Activated CD8-positive, alpha-beta memory T cell treated with anti-CD3 and anti-CD28 coated beads for 1 hour (primary cell): ENCODE measurements at places on chromosomes 13 and 19.

- no peak for DNase-seq
These were observed 242.8 kb downstream of the ENOX1 start for GRCh38 chr13:43544011-43544410.

- no peak for DNase-seq
These were observed 58.9 kb upstream of the C1QTNF9 start for GRCh38 chr13:24250376-24251057.

GRCh38 chr13:113976711-113977684, 3.1 kb upstream of the C13orf46 start:
- no peak for DNase-seq

DNA sequence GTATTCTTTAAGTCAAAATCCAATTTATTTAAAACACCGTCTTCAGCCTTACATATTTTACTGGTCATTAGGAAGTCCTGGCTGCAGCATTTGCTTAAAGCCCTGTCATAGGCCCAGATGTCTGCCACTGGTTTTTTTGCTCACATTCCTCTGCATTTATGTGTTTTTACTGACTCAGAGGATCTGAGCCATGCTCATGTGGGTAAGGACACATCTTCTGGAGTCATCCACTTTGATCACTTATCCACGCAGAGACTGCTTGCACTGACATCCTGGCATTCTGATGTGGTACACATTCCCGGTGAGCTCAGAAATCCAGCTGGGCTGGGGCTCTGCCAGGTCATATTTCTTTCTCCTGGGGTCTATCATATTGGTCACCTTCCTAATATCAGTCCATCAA, 531.7 kb upstream of the ARGLU1 start:
- DNase-seq = no peak

DNA sequence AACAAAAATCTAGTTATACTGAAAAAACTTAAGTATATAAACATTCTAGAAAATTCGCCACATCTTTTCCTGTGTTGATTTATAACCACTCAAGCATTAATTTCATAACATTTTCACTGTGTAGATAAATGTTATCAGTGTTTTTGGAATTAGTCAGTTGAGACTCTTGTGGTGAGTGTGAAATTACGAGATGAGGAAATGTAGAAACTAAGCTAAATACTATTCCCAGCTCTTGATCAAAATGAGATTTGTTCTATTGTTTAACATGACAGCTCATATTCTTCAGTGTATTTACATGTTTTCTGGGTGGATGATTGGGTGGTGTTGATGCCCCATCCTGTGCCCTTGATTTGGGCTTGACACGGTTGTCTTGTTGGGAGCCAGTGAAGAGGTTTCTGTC, 406.8 kb downstream of the DACH1 start:
- DNase-seq = no peak

DNA sequence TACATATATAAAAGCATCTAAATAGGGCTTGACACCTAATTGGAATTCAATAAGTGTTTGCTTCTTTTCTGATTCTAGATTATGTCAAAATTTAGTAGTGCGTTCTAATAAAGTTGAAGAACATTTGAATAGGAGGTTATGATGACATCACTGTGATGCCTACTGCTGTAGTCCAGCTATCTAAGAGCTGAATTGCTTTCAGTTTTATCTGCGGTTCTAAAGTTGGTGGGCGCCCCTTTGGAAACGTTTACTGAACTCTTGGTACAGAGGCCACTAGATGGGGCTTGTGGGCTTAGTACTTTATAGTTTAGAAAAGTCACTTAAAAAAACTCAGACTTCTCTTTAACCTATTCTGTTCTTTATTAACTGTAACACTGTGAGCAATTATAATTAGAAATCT, 776.9 kb downstream of the GPC5 start:
- no peak for DNase-seq

DNA sequence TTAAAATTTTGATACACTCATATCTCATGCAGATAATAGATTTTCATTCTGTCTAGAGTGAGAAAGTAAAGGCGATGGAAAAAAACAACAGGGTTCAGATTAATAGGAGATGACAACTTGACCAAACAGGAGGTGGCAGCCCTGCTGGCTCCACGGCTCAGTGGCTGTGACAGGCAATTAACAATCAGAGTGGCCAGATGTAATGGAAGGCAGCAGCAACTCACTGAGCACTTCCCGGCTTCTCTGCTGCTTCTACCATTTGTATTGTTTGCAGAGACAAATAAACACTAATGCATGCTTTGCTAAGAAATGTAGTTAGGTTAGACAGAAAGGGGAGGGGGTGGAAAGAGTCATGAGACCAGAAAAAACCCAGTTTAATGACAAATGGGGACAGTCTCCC, 473.0 kb upstream of the SLC10A2 start:
- no peak for DNase-seq

- DNase-seq = no peak
These were observed 21.7 kb upstream of the FBXL3 start for GRCh38 chr13:77048681-77049080.

- DNase-seq = no peak
These were observed 1.3 kb upstream of the CEACAM3 start for GRCh38 chr19:41795031-41795461.

- no peak for DNase-seq
These were observed 36.4 kb downstream of the STK24 start for GRCh38 chr13:98540476-98540875.

DNA sequence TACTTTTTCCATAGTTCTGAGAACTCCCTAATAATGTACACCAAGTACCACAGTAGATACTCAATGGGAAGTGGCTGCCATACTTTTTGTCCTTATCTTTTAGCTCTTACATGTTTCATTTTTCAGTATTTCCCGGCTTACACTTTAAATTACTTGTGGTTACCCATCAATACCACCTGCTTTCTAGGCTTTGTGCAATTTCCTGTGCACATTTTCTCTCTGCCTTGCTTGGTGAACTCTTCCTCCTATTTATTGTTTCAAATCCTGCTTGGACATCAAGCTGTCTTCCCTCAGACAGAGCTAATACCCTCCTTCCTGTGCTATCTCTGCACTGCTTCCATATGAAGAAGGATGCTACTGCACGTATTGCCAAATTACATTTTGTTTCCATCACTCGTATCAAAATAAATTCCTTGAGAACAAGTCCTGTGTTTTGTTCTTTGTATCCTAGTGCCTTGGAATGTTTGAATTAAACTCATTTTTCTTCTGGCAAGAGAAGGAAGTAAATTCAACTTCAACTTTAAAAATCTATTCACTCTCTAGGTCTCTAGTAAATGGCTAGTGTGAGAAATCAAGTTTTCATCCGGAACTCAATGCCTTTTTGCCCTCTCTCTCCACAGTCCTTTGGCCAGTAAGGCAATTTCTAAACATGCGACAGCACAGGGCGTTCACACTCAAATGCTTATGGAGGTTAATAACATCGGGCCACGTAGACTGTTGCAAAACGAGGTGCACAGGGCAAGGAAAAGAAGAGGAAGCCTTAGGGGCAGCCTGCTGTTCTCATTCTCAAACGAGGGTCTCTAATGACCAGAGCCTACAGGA, 5.6 kb downstream of the ZAR1L start:
- DNase-seq = no peak

GRCh38 chr13:103395139-103395538, 328.9 kb upstream of the SLC10A2 start:
- no peak for DNase-seq

GRCh38 chr19:28076628-28077027, 1136.3 kb downstream of the UQCRFS1 start:
- no peak for DNase-seq

DNA sequence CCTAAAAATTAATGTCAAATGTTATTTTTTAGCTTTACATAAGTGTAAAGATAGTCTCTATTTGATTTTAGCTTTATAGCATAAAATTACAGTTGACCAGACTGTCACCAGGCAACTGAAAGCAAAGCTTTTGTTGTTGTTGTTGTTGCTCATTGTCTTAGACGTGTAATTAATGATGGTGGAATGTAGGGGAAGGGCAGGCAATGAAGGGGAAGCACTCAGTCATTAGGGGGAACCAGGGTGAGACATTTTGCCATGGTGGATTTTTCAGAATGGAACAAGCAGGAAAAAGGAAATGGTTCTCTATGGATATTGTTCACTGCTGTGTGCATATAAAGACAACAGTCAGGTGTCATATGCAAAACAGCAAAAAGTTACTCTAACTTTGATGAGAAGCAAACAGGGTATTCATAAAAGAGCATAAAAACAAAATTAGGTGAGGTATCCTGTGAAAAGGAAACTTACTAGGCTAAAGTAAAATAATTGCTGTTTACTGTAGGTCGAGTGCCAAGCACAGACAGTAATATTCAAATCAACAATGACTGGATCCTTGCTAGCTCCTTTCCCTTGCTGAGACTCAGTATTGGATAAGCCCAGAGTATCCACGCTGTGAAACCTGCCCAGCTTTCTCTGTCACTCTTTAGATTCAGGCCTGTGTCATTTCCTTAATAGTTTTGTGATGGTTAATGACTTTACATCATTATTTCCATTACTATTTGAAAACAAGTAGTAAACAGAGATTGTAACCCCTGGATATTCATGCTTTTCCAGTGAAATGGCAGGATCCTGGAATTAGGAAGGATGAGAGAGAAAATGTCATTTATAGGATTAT, 110.5 kb downstream of the LRCH1 start:
- no peak for DNase-seq

- DNase-seq = no peak
These were observed 437 bp downstream of the SMARCA4 start for GRCh38 chr19:10961073-10961860.
